ENCODE measurements at places on chromosomes 1 and 21.

DNA sequence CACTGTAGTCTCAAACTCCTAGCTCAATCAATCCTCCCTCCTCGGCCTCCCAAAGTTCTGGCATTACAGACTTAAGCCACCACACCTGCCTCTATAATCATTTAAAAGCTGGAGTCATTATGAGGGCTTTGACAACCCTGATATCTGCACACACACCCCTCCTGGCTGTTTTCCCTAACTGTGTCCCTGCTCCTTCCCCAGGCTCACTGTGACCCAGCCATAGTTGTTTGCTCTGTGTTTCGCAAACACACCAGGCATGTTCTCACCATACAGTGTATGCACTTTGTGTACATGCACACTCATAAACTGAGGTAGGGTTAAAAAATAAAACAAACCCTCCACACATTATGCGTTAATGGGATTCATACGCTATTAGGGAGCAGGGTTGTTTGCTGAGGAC is 21.8 kb upstream of the IL20 start:
- no peak for DNase-seq

- DNase-seq: no peak
Measured at GRCh38 chr1:103960045-103960444, 210.3 kb downstream of the AMY1C start.

DNA sequence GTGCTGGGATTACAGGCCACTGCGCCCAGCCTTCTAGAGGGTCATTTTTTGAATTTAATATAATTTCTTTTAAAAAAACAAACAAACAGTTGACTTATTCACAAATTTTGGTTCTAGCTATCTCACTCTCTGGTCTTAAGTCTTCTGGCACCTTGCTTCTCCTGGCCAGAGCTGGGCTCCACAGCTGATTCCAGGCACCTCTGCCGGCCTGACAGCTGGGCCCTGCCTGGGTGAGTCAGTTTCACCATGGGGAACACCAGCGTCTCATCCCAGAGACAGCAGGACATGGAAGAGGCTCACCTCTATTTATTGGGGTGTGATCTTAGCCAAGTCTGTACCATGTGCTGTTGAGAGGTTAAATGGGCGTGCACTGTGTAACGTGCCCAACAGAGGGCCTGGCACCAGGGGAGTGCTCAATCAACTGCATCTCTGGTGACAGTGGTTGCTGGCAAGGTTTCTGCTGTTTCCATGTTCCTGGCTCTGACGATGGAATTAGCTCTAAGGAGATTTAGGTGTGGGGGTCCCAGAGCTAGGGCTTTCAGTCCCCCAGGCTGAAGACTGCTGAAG is 956 bp downstream of the CPLANE2 start:
- peak; percentile 53 for DNase-seq

GRCh38 chr1:65995336-65995735 is 202.6 kb downstream of the PDE4B start:
- DNase-seq: no peak

DNA sequence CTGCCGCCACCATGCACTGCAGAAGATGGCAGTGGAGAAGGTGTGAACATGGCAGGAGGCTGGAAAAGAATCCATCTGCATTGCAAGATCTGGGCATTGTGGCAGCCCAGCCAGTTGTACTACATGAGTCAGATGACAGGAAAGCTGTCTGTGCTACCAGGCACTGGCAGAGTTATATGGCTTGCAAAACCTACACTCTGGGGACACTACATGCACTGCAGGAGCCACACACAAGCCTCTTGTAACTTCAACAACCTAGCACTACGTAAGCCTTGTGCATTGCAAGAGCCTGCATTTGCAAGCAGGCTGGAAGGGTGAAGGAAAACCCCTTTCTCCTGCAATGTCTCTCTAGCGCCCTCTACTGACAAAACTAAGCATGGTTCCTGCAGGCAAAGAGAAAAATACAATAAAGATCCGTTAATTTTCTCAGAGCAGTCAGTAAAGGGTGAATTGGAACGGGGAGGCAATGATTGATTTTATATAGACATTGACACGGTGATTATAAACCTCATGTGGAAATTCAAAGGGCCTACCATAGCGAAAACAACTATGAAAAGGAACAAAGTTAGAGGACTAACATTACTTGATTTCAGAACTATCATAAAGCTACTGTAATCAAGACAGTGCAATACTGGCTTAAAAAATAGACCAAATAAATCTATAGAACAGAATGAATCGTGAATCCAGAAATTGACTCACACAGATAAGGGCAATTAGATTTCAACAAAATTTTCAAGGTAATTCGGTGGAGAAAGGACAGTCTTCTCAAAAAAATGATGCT is 26.2 kb upstream of the DYNLT5 start:
- no peak for DNase-seq

- DNase-seq: no peak
Measured at GRCh38 chr1:186806477-186806876, 22.3 kb upstream of the PLA2G4A start.

GRCh38 chr1:27246194-27246593 is 11.8 kb downstream of the WDTC1 start:
- no peak for DNase-seq

DNA sequence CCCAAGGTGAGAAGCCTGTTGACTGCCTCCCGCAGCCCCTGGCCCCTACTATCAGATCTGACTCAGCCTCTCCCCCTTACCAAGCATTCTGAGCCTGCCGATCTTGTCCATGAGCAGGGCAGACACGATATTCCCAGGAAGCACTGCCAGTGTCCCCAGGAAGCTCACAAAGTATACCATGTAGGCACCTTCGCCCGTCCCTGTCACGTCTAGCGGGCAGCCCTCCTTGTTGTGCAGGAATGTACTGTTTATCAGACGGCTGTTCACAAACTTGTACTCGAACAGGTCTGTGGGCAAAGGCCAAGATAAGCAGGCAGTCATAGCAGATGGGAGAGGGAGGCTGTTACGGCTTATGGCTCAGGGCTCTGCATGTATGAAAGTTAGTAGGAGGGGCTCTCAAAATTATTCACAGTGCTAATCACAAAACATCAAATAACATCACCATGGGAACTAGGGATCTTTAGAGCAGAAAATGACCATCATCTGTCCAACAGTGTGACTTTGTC is 7.3 kb downstream of the BOLA1 start:
- no peak for DNase-seq

DNA sequence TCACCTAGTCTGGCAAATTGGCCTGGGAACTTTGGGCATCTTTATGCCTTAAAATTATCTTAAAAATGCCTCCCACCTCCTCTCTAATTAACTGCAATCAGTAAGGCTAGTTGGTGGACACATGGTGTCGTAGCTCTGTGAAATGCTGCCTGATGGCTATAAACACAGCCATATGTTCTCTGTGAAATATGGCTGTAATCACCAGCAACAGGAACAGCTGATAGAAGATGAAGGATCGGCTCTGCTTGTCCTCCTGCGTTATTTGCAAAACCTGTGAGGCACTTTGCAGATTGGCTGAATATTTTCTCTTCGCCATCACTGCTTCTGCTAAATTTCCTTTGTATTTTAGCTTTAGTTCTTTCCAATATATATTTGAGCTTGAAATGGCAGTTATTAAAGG is 419.6 kb downstream of the RWDD3 start:
- no peak for DNase-seq

DNA sequence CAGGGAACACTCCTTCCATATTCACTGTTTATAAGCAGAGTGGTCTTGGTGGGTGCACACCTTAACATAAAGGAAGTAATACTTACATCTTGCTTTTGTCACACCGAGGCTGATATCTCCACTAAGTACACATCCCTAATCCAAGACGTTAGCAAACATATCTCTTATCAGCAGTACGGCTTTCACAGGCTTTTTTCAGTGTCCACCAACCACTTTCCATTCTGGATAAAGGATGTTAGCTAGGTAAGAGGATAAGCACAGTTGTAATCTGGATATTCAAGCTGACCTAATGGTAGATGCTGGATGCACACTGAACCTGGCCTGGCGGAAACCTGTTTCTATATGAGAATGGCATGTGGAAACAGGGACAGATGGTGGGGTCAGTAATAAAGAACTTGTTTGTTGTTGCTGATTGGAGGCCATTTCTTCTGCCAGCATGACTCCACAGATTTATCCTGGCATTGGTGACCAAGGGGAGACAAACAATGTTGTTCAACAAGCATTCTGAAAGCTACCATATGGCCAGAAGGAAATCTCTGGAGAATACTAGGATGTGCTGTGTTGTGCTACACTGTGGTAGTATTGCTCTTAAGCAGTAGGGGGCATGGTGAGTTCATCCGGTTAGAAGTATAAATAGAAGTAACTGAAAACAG is 416.4 kb downstream of the PTBP2 start:
- no peak for DNase-seq

GRCh38 chr1:246005067-246005466 is 502.0 kb downstream of the SMYD3 start:
- DNase-seq: no peak

DNA sequence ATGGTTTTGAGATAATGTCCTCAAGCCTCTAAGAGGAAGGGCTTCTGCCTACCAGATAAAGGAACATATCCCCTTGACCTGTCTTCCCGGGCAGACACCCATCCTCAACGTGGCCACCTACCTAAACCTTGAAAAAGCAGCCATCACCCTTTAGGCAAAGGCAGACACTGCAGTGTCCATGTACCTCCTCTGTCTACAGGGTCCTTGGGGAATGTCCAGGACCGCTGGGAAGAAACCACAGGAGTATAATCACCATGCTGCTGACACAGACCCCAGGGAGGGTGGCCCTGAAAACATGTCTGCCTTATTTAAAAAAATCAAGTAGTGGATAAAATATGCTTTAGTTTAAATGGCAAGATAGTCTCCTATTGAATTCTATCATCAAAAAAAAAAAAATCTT is 16.6 kb downstream of the BCAR3 start:
- no peak for DNase-seq

DNA sequence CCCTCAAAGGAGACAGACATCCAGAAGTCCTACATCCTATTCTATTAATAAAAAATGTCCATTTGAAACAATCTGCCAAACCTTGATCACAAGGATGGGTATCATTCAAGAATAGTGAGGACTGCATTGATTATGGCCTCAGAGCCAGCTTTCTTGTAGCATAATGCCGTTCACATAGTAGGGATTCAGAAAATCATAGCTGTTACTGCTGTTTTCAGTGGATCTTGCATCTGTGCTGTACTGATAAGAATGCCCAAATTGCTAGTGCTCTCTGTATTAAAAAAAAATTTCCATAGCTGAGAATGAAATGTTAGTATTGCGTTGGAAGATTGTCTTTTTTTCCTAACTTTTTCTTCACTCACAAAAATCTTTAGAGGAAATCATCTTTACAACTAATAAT is 19.1 kb downstream of the BRDT start:
- DNase-seq: no peak

DNA sequence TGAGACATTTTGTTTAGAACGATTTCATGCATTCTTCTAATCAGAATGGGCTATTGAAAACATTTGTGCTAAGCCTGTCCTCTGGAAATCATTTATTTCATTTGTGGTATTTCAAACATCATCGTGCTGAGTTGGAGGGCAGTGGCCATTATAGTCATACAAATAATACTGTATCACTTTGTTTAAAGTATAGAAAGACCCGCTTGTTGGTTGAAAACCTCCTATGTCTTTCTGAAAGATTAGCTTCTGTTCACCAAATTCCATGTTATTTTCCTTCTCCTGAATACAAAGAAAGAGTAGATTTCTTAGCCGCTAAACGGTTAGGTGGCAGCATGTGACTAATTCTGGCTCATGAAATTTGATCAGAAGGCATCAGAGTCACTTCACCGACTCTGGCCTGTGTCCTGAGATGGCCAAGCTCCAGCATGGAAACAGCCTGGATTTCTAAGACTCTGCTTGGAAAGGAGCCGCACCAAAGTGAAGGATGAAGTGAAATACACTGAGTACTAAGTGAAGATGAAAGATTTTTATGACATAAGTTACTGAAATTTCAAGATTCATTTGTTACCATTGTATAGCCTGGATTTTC is 355.1 kb downstream of the USP25 start:
- DNase-seq: peak; percentile 66

DNA sequence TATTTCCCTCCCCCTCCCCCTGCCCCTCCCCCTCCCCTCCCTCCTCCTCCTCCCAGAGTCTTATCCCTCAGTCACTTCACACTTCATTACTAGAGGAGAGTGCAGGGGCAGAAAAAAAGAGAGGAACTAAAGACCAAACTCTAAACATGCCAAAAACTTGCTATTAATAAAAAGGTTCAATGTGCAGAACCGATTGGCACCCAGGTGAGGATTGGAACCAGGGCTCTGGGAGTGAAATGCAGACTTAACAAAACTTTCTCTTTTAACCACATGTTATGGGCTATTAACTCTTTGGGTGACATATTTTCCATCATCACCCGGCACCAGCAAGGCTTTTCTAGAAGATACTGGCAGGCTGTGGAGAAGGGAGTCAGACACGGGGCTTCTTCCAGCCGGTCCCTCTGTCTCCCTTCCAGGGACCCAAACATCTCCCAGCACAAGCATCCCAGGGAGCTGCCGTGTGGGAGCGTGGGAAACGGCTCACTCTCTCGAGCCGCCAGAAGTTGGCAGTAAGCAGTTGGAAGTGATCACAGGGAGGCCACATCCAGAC is 13.6 kb downstream of the NID1 start:
- no peak for DNase-seq

DNA sequence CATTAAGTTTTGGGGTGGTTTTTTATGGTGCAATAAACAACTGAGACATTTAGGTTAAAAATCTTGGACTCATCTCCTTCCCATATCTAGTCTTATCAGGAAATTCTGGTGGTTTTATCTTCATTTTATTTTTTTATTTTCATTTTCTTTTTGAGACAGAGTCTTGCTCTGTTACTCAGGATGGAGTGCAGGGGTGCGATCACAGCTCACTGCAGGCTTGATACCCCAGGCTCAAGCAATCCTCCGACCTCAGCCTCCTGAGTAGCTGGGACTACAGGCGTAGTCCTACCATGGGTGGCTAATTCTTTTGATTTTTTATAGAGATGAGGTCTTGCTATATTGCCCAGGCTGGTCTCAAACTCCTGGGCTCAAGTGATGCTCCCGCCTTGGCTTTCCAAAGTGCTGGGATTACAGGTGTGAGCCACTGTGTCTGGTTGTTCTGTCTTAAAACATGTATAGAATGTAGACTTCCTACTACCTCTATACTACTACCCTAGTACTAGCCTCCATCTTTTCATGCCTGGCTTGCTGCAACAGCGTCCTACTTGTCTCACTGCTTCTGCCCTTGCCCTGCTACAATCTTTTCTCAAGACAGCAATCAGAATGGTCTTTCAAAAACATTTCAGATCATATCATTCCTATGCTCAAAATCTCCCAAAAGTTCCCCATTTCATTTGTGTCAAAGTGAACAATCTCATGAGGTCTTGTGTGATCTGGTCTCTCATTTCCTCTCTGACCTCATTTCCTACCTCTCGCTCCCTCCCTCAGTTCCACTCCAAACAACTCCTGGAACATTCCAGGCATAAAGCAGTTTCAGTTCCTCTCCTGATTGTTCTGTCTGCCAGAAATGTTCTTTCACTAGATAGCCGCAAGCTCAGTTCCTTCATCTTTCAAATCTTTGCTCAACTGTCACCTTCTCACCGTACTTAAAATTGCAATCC is 5.9 kb upstream of the FCGR2A start:
- no peak for DNase-seq

DNA sequence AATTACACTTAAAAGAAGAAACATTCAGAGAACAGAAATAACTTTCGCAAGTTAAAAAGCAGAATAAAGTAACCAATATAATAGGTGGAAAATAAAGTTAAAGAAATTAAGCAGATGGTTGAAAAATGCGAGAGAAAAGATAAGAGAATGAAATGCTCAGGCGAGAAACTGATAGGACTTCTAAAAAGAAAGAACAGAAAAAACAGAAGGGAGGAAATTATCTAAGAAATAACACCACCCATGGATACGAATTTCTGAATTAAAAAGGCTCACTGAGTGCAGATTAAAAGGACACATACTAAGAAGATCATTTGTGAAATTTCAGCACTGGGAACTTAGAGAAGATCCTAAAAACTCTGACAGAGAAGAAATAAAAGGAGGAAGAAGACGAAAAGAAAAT is 92.0 kb downstream of the HLX start:
- no peak for DNase-seq

Measured in Right ventricle myocardium superior (tissue), 1 donor.